ENCODE measurements at places on chromosomes 4 and X.

DNA sequence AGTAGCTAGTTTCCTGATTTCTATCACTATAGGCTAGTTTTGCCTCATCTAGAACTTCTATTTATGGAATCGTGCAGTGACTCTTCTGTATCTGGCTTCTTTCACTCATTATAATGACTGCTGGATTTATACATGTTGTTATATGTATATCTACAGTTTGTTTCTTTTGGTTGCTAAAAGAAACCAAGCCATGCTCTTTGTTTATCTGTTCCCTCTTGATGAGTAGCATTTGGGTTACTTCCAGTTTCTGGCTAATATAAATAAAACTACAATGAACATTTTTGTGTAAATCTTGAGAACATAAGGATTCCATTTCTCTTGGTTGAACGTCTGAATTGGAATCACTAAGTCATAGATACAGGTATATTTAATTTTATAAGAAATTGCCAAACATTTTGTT is 73.9 kb downstream of the ARHGAP24 start:
- no peak overlapping the region for H3K27ac ChIP-seq
- H3K36me3 ChIP-seq, result no peaks in the 10 kb centered on the region
- no peaks in the 10 kb centered on the region for H3K27me3 ChIP-seq

DNA sequence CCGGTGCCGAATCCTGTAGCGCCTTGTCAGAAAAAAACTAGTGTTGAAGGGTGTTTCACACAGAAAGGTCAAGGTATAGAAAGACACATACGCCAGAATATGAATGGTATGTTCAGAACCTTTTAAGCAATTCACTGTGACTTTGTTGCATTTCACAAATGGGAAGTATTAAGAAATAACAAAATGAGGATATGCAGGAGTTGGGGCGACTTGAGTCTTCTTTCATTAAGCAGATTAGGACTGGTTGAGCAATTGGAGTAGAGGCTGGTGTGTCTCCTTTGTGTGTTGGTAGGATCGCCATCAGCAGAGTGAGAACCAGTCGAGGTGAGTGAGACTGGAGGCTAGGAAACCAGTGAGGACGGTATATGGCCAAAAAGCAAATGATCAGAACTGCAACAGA is 1454.5 kb upstream of the TENM3 start:
- no peak overlapping the region for H3K4me3 ChIP-seq
- no peaks in the 10 kb centered on the region for H3K4me1 ChIP-seq
- no peak overlapping the region for H3K27ac ChIP-seq
- H3K27me3 ChIP-seq, result no peaks in the 10 kb centered on the region

DNA sequence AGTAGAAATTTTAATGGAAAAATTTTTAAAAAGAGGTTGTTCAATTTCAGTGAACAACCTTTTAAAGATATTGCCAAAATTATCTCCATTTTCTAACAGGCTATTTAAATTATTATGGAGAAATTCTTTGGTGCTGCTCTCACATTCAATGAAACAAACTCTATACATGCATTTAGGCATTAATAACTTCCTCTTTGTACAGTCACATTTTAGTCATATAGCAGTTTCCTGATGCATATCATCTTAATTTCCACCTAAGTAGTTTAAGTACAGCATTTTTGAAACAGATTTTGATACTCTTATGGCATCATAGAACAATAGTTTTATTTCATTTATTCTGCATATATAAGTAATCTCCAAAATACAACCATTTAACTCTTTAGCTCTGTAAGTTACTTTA is 500.1 kb downstream of the STPG2 start:
- H3K4me3 ChIP-seq, result no peak overlapping the region
- DNase-seq, result no peak
- no peaks in the 10 kb centered on the region for H3K4me1 ChIP-seq
- H3K36me3 ChIP-seq, result no peaks in the 10 kb centered on the region
- H3K27me3 ChIP-seq, result no peaks in the 10 kb centered on the region

DNA sequence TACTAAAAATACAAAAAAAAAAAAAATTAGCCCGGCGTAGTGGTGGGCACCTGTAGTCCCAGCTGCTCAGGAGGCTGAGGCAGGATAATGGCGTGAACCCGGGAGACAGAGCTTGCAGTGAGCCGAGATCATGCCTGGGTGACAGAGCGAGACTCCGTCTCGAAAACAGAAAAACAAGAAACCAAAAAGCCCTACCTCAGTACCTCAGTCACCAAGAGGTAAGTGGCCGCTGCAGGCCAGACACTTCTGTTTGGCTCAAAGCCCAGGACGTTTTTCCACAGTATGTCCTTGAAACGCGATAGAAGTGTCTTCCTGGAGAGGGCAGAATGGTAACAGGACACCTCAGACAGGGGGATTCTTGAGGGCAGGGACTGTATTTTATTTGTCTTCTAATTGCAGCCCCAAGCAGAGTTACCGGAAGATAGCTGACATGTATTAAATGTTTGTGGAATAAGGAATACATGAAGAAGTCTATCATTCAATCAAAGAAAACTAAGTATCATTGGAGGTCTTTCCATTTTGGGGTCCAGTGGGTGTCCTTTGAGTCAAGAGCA is 63.6 kb downstream of the CLNK start:
- H3K4me3 ChIP-seq, result no peak overlapping the region
- no peaks in the 10 kb centered on the region for H3K4me1 ChIP-seq
- peaks cover 2% of the 10 kb centered on the region for H3K27me3 ChIP-seq
- no peaks in the 10 kb centered on the region for H3K36me3 ChIP-seq
- DNase-seq, result no peak

GRCh38 chr4:107115185-107115847 is 79.2 kb upstream of the DKK2 start:
- peak; percentile 17 for DNase-seq
- no peak overlapping the region for H3K4me3 ChIP-seq
- no peak overlapping the region for H3K27ac ChIP-seq
- no peaks in the 10 kb centered on the region for H3K4me1 ChIP-seq

GRCh38 chr4:137310166-137310565 is 222.1 kb downstream of the PCDH18 start:
- H3K4me1 ChIP-seq, result no peaks in the 10 kb centered on the region
- H3K4me3 ChIP-seq, result no peak overlapping the region
- no peaks in the 10 kb centered on the region for H3K36me3 ChIP-seq
- no peaks in the 10 kb centered on the region for H3K27me3 ChIP-seq
- peak overlapping the region; percentile 56 for H3K27ac ChIP-seq

- H3K4me1 ChIP-seq, result peaks cover 18% of the 10 kb centered on the region
- peak overlapping the region; percentile 92 for H3K4me3 ChIP-seq
- peak; percentile 72 for DNase-seq
Measured at GRCh38 chr4:6641164-6641970, 882 bp downstream of the MRFAP1 start.

DNA sequence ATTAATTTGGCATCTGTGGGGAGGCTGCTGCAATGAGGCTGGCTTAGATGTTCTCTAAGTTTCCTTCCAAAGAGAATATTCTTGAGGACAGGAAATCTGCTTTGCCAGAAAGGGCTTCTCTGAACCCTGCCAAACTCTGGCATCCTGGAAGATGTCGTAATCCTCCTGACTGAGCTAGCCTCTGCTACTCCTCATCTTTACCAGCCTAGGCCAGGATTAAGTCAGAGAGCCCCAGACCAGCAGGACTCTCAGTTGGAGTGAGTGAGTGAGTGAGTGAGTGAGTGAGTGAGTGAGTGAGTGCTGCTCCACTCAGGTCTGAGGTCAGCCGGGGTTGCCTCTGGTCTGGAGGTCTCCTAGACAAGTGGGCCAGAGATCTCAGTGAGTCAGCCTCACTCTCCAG is 104.9 kb upstream of the SOD3 start:
- no peaks in the 10 kb centered on the region for H3K4me1 ChIP-seq
- DNase-seq, result no peak
- no peak overlapping the region for H3K27ac ChIP-seq
- no peak overlapping the region for H3K4me3 ChIP-seq
- H3K36me3 ChIP-seq, result no peaks in the 10 kb centered on the region

GRCh38 chr4:184950117-184950830 is 68.0 kb upstream of the HELT start:
- no peak overlapping the region for H3K27ac ChIP-seq
- no peaks in the 10 kb centered on the region for H3K4me1 ChIP-seq
- no peak overlapping the region for H3K4me3 ChIP-seq
- H3K27me3 ChIP-seq, result peaks cover 5% of the 10 kb centered on the region

- H3K27ac ChIP-seq, result no peak overlapping the region
- H3K36me3 ChIP-seq, result peaks cover 63% of the 10 kb centered on the region
- no peak overlapping the region for H3K4me3 ChIP-seq
- H3K4me1 ChIP-seq, result peaks cover 24% of the 10 kb centered on the region
- peak; percentile 95 for DNase-seq
Measured at GRCh38 chr4:7779432-7779768, 160.3 kb downstream of the AFAP1 start.

GRCh38 chr4:180949424-180950213 is 1293.6 kb upstream of the TENM3 start:
- no peak overlapping the region for H3K27ac ChIP-seq
- no peaks in the 10 kb centered on the region for H3K27me3 ChIP-seq
- H3K4me1 ChIP-seq, result no peaks in the 10 kb centered on the region
- DNase-seq, result no peak

DNA sequence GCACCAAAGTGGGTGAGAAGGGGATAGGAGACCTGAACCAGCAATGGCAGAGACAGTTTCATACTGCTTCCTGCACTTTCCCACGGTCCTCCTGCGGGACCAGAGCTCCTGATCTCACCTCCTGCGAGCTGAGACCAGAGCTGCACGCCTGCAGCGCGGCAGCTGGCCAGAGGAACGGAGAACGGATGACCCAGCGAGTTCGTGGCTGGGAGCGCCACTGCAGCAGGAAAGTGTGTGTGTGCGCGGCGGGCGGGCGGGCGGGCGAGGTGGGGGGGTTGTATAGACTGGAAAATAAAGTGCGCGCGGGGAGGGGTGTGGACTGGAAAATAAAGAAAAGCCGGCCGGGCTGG is 16.5 kb downstream of the MCF2 start:
- H3K27me3 ChIP-seq, result peaks cover 26% of the 10 kb centered on the region
- no peaks in the 10 kb centered on the region for H3K36me3 ChIP-seq
- H3K4me1 ChIP-seq, result peaks cover 5% of the 10 kb centered on the region
- peak; percentile 27 for DNase-seq
- H3K4me3 ChIP-seq, result peak overlapping the region; percentile 13

- no peak for DNase-seq
- H3K36me3 ChIP-seq, result no peaks in the 10 kb centered on the region
- peak overlapping the region; percentile 98 for H3K27ac ChIP-seq
- peak overlapping the region; percentile 95 for H3K4me3 ChIP-seq
- H3K4me1 ChIP-seq, result no peaks in the 10 kb centered on the region
Measured at GRCh38 chr4:25235401-25235800, 1.6 kb downstream of the PI4K2B start.

DNA sequence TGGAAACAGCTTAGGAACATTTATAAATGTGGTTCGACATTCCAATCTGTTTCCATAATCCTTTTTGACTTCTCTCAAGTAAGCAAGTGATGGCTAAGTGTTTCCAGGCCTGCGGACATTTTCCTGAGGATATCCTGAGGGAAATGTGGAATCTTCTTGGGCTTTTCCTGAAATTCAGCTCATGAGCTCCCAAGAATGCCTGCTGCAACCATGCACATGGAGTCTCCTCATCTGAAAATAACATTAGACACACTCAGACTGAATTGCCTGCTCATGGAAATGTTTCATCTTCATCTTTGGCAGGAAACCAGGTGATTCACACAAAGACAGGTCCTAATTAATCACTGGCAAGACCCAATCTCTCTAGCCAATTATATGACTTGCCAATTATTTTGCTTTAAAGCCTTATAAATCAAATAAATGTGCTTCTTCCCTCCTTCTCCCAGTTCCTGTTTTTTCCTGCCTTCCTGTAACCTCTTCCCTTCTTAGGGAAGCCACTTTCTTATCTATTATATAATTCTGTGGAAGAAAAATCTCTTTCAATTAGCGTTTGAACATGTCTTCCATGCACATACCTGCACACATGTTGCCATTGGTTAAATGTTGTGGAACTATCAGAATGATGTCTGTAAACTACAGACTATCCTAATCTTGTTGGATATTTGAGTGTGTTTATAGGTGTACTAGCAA is 104.6 kb upstream of the MXRA5 start:
- peak overlapping the region; percentile 87 for H3K27ac ChIP-seq
- no peaks in the 10 kb centered on the region for H3K36me3 ChIP-seq
- DNase-seq, result peak; percentile 96
- peaks cover 17% of the 10 kb centered on the region for H3K4me1 ChIP-seq
- no peak overlapping the region for H3K4me3 ChIP-seq

GRCh38 chr4:16224264-16225166 is 1.8 kb downstream of the TAPT1 start:
- peaks cover 16% of the 10 kb centered on the region for H3K4me1 ChIP-seq
- no peaks in the 10 kb centered on the region for H3K27me3 ChIP-seq

DNA sequence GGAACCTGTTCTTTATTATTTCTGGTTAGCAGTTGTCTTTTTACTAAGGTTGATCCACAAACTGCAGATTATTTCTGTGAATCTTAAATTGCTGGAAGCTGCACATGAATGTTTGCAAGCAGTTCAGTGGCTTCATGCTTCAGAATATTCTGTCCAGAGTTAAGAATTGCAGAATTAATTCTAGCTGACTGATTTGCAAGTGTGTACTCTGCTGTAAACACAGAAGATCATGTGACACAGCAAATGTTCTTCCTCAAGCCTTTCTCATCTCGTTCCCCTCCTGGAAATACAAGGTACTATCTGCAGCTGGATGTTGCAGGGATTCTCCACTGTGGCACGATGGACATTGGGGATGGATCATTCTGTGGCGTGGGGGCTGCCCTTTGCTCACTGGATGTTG is 16.8 kb upstream of the CLTRN start:
- H3K4me3 ChIP-seq, result no peak overlapping the region
- peaks cover 5% of the 10 kb centered on the region for H3K27me3 ChIP-seq
- peaks cover 10% of the 10 kb centered on the region for H3K36me3 ChIP-seq
